Neural crest cell (in vitro differentiated cells): ENCODE measurements at places on chromosomes 3 and 15.

- DNase-seq = no peak
These were observed 26.1 kb downstream of the PPP2R3A start for GRCh38 chr3:135991621-135992020.

DNA sequence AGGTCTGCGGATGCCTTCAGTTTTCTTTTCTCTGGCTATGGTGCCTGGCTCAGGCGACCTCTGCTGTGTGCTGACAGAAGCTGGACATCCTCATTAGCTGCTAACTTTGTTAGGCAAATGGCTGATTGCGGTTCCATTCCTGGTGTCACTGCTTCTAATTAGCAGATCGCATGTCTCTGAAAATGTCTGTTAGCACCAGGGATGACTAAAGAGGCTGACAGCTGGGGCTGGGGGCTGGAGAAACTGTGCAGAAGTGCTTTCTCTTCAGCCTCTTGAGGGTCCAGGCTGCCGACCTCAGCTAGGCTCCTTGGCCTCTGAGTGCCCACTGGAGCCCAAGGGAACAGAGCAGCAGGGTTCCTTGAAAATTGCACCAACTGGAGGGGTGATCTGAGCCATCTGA is 39.3 kb downstream of the CHCHD6 start:
- DNase-seq = no peak

DNA sequence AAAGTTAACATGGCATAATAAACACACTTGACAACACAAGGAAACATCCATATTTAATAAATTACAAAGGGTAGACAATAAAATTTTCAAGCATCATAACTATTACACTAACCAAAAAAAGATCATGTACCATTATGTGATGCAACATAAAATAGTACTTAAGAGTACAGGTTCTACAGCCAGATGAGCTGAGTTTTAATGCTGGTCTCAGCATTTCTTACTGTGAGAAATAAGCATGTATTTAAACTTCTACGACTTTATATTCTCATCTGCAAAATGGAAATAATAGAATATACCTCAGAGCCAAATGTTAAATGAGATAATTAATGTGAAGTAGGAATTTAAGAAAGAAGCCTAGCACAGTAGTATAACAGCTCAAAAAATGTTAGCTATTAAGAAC is 33.7 kb upstream of the SLC12A8 start:
- DNase-seq = no peak

DNA sequence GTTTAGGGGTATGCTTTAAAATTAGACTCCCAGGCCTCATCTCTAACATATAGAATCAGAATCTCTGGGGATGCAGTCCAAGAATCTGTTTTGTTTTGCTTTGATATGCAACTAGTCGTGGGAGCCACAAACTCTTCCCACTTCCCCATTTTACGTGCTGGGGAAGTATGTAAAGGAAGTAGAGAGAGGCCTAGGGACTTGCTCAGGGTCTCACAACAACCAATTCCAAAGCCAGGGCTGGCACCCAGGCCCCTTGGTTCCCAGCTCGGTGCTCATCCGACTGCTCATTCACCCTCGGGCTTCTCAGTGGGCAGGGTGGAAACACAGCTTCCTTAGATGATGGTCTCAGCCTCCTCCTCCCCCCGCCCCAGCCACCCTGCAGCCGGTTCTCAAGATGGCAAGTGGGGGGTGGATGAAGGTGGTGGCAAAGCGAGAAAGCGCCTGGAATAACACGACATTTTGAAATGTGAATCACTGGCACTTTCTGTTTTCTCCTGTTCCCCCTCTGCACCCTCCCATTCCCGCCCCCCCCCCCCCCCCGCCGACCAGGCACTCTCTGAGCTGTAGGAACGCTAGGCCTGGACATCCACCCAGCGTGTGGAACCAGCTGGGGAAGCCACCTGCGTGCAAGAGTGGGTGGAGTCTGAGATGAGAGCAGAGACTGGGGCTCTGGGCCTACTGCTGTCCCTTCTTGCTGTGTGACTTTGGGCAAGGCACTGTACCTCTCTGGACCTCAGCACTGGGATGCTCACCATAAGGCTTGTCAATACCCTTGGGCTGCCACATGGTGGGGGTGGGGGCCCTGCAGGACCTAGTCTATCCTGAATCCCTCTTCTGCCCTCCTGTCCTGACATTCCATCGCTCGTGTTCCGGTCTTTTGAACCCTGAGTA is 214.5 kb downstream of the RPLP1 start:
- no peak for DNase-seq

GRCh38 chr3:194030372-194030771 is 105.6 kb upstream of the HES1 start:
- DNase-seq = no peak

GRCh38 chr3:193451902-193452301 is 73.3 kb upstream of the ATP13A5 start:
- no peak for DNase-seq

- no peak for DNase-seq
These were observed 109.1 kb upstream of the LRIG1 start for GRCh38 chr3:66609660-66610561.

DNA sequence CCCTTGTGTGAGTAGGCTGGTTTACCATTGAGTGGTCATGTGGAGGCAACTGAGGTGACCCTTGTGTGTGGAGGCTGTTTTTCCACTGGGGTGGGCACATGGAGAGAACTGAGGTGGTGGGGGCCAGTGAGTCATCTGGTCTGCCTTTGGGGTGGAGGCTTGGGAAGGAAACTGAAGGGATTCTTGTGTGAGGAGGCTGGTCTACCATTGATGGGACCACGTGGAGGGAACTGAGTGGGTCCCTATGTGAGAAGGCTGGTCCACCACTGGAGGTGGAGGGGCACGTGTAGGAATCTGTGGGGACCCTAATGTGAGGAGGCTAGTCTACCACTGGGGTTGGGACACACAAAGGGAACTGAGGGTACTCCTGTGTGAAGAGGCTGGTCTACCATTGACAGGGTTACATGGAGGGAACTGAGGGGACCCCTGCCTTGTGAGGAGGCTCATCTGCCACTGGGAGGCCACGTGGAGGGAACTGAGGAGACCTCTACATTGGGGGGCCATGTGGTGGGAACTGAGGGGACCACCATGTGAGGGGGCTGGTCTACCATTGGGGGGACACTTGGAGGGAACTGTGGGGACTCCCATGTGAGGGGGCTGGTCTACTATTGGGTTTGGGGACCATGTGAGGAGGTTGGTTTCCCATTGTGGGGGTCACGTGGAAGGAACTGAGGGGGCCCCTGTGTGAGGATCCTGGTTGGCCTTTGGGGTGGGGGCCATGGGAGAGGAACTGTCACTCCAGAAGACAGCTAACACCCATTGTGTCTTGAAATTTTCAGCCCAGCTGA is 164.5 kb downstream of the WNT7A start:
- no peak for DNase-seq

DNA sequence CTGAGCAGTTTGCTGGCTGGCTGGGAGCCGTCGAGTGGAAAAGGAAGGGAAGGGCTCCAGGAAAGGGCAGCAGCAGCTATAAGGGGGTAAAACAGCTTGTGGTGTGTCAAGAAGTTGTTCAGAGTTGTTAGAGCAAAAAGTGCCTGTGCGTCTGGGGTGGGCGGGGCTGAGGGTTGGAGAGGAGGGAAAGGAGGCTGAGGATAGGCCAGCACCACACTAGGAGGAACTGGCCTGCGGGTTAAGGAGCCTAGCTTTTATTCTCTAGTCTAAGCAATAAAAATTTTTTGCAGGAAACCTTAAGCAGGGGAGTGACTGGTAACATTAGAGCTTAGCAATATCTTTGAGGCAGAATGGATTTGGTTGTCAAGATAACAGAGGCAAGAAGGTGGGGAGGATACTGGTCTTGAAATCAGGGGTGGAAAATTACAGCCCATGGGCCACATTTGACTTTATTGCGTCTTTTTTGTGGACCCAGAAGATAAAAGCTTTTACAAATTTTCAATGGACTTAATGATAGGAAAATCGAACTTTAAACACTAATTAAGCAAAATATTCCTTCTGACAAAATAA is 134.5 kb upstream of the AADACL2 start:
- no peak for DNase-seq

GRCh38 chr3:140187028-140187427 is 252.0 kb downstream of the CLSTN2 start:
- DNase-seq = no peak

DNA sequence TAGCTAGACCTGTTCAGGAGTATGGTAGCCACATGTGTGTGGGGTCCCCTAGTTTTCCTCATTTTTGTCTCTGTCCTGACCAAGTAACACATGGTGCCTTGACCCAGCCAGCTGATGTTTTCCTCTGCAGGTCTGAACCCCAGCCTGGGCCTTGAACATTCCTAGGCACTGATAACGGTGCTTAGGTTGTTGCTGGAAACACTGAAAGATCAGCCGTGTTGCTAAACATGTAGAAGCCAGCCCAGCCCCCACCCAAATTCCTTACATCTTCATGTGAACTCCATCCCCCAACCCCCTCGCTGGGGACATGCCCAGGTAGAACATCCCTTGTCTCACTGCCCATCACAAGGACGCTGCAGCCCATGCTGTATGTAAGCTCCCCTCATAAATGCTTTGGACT is 18.7 kb downstream of the RTP3 start:
- no peak for DNase-seq

- no peak for DNase-seq
These were observed 60.3 kb upstream of the RPL32 start for GRCh38 chr3:12901623-12902045.
